ENCODE measurements at places on chromosomes 13 and 19.

- DNase-seq = no peak
Measured at GRCh38 chr19:640161-640558, 481 bp downstream of the FGF22 start.

GRCh38 chr19:19538061-19538784 lies at the start of gene CILP2:
Gene CILP2, plus strand, starts transcription at chr19:19538265. Its CDS starts 85 bp downstream, at chr19:19538350.
- DNase-seq = peak; percentile 58

GRCh38 chr13:109606520-109606919 lies 179.9 kb downstream of the IRS2 start:
- DNase-seq = no peak

DNA sequence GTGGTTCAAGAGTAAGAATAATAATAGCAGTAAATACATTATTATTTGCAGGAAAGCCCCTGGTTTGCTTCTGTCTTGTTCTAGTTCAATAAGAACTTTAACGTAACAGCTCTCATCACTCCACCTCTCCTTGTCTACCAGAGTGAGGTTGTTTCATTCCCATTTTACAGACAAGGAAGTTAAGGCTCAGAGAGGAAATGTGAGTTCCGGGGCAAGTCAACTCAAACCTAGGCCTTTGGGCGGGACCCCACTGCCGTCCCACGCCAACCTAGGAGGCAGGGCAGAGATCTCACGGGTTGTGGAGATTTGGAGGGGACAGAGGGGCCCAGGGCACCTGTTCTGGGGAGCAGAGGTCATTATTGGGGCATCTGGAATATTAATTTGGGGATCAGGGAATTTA lies 1.5 kb downstream of the MAP4K1 start:
- no peak for DNase-seq

DNA sequence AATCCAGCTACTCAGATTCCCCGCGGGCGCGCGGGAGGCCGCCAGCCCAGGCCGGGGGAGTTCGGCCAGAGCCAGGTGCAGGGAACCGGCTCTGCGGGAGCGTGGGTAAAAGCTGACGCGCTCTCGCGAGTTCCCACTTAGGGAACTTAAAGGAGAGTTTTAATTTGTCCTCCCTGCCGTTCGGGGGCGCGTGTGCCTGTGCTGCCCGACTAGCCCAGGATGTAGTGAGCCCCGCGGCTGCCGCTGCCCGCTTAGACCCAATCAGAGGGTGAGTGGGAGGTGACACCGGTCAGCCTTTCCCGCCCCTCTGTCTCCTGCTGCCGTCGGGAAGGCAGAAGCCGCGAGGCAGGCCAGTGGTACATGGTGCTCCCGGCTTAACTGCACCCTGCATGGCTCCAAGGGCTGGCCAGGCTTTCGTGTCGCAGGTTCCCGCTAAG lies 36.0 kb upstream of the NEK3 start:
- peak; percentile 91 for DNase-seq

DNA sequence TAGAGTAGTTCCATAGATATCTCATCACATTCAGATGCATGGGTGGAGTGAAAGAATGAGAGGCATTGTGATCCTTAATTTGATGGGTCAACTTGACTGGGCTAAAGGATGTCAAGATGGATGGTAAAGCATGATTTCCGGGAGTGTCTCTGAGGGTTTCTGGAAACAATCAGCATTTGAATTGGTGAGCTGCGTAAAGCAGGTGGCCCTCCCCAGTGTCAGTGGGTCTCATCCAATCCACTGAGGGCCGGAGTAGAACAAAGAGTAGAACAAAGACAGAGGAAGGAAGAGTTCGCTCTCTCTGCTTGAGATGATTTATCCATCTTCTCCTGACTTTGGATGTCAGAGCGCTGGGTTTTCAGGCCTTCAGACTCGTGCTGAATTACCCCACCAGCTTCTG lies 43.1 kb downstream of the SERP2 start:
- DNase-seq = no peak

DNA sequence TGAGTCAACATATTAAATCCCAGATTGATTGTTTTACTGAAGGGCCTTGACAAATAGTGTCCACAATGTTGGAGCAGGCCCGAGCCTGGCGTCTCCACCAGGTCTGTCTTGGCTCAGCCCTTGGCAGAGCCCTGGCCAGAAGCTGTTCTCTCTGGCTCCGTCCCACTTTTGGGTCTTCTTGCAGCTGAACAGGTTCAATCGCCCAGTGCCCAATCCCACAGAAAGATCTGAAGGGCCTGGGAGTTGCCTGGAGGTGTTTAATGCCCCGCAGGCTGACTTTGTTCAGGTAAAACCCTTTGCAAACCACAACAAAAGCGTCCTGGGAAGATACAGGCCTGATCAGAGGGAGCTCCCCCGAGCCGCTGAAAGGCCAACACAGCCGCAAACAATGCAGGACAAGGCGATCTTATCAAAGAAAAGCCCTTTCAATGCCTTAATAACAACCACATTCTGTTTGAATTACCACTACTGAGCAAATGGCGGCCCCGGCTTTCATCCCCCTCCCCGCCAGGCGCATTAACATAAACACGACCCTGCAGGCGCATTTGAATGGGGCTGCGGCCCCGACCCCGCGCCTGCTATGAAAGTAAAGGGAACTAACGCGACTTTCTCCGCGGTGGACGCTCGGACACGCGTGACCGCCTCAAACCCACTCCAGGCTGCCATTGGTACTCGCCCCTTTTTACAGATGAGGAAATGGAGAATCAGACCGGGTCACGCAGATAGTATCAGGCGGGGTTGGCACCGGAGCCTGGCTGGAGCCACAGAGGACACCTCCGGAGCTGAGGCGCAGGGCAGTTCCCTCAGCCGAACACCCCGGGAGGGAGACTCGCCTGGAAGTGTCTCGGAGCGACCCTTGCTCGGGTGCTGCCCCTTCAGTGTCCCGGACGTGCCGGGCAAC lies 3.1 kb downstream of the CDX2 start:
- no peak for DNase-seq
